ENCODE measurements at places on chromosomes 1 and 21.

DNA sequence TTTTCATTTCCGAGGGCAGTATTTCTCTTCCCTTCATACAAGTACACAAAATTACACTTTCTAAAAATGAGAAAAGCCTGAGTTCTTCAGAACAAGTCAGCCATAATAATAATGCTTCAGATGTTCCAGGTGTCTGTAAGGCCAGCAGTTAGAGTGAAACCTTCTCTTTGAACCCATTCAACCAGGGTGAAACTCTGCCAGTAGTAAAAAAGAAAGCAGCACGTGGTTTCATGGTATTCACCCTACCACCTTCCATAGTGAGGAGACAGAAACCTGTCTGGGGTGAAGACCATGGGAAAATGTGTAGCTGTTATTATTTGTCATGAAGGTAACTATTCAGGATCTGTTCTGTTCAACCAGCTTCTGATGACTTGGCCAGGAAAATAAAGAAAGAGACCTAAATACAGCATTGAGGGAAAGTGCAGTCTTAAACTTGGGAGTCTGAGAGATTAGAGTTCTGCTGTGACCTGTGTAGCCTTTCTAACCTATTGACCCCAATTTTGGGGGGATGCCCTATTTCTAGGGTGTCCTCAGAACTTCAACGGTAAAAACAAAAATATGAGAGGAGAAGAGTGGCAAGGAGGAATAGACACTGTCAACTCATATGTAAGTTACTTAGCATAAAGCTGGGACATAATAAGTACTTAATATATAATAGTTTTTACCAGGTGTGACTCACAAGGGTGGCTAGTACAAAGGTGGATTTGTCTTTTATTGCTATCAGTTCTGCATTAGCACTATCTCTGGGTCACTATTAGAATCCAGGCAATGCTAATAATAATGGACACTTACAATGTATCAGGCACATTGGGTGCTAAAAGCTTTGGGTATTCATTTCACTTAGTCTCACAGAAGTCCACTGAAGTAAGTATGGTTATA lies 70.0 kb upstream of the TNFSF4 start:
- no peak for DNase-seq

- DNase-seq = no peak
Observed at GRCh38 chr1:156406251-156406650, 37.2 kb downstream of the RHBG start.

DNA sequence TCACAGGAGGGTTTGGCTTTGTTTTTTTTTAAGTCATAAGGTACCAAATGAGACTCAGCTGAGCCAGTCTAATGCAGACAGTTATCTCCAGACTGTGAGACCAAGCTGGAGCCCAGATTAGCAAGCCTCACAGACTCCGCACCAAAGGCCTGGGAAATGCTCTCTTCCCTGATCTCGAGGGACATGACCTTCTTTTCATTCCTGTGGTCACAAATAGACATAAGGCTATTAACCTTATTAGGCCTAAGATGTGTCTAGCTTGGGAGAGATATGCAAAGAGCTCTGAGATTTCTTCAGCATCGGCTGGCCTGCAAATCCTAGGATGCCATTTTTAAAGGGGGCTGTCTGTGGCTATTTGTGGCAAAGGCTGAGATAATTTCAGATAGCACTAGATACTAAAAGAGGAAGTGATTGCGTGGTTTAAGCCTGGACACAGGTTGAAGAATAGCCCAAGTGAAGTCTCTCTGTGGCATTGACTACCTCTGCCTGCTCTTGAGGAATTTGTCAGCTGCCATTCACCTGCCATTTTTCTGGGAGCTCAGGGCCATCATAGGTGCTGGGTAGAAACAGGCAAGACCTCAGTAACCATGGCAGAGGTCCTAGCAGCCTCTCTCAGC lies 301.3 kb downstream of the SIPA1L2 start:
- no peak for DNase-seq

GRCh38 chr1:217453816-217454215 lies 177.1 kb downstream of the GPATCH2 start:
- no peak for DNase-seq

DNA sequence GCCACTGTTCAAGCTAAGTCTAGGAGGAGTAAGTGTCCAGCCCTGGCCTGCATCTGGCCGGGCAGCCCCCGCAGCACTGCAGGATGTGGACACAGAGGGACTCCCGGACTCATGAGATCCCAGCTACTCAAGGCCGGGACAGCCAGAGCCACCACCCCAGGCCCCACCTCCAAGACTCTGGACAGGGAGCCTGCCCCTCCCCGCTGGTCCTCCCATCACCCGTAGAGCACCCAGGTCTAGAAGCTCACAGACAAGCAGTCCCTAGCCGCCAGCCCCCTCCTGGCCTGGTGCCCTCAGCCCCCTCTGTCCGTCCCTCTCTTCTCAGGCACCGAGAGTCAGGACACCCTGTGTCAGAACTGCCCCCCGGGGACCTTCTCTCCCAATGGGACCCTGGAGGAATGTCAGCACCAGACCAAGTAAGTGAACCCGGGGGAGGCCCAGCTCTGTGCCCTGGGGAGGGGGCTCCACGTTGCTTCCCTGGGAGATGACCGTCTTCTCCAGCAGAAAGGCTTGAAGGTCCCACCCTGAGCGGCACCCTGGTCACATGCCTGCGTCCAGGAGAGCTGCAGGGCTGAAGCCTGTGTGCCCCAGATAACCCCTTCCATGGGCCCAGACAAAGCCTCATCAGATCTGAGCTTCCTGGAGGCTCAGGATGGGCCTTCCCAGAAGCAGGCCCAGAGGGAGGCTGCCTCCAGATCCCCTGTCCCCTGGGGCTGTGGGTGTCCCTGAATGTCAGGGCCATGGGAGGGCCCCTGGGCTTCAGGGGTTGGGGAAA lies 4.3 kb downstream of the TNFRSF14 start:
- DNase-seq = no peak

- DNase-seq = no peak
Observed at GRCh38 chr1:212186427-212187207, 98.6 kb upstream of the PPP2R5A start.

DNA sequence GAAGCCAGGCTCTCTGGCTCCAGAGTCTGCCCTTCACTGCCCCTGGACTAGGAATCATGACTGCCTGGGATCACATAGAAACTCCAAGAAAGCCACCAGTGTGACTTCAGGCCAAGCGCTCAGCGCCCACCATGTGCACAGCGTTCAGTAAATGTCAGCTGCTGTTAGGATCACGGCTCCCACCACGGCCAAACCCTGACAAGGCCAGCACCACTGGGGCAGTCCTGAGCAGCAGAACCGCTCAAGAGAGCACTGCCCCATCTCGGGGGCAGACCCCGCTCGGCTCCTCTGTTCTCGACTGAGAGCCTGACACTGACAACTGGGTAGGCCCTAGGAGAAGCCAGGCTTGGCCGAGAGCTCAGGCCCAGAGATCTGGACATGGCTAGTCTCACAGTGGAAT lies 10.0 kb downstream of the CAPZB start:
- no peak for DNase-seq

DNA sequence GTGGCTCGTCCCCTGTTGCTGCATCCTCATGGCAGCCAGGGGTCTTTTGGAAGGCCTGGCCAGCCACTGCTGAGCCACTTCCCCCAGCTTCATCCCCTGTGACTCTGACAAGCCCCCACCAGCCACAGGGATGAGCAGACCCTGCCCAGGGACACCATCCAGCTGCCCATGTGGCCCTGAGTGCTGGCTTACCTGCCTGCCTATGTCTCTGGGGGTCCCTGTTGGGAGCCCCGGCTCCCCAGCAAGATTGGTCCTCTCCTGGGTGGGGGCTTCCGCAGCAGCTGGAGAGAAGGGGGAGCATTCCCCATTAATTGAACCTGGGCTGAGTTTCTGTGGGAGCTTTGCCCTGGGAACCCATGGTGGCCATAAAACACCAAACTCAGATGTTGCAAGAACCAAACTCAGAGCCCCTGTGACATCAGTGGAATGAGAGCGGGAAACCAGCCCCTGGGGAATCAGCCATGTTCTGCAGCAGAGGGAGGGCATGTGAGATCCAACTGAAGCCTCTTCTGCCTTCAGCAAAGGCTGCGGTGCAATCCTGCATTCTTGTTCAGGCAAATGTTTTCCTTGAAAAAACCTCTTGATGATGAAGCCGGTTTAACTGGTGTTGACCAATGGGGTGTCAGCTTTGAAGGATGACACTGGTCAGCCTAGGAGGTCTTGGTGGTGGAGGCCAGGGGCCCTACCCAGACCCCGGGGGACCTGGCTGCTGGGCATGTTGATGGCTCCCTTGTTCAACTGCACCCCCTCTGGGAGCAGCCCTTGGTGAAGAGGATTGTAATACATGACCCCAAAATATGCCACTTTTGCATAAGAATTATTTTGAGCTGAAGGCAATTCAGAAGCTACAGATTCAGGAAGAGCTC lies 28.3 kb upstream of the COL18A1 start:
- peak; percentile 76 for DNase-seq

DNA sequence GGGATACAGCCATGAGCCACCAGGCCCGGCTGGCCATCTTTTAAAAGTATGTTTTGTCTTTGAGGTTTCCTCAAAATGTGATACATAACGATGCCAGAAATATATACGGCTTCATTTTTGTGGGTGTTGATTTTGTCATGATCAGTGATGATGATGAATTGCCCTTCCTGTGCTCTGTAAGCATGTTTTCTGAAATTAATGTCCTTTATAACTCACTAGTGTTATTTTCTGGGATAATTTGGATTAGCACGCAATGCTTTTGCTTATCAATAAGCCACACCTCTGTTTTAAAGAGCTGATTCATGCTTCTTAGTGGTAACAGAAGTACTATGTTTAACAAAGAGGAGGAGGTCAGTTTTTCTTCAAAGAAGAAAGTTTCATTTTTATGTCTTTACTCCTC lies 25.6 kb downstream of the PHACTR4 start:
- DNase-seq = no peak

GRCh38 chr21:26061437-26061836 lies 109.1 kb downstream of the APP start:
- no peak for DNase-seq

DNA sequence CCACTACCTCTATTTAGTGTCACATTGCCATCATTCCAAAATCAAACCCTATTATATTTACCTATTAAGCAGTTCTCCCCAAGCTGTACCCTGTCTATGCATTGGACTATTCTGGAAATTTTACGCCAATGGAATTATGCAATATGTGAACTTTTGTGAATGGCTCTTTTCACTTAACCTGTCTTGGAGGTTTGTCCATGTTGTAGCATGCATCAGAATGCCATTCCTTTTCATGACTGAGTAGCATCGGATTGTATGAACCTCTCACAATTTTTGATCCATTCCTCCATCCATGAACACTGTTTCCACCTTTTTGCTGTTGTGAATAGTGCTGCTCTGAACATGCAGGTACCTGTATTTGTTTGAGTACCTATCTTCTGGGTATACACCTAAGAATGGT lies 33.7 kb downstream of the FAM163A start:
- no peak for DNase-seq

GRCh38 chr1:201466492-201466891 lies 2.5 kb downstream of the PHLDA3 start:
- DNase-seq = no peak

GRCh38 chr1:6096243-6097116 lies 50.8 kb downstream of the KCNAB2 start:
- peak; percentile 74 for DNase-seq

DNA sequence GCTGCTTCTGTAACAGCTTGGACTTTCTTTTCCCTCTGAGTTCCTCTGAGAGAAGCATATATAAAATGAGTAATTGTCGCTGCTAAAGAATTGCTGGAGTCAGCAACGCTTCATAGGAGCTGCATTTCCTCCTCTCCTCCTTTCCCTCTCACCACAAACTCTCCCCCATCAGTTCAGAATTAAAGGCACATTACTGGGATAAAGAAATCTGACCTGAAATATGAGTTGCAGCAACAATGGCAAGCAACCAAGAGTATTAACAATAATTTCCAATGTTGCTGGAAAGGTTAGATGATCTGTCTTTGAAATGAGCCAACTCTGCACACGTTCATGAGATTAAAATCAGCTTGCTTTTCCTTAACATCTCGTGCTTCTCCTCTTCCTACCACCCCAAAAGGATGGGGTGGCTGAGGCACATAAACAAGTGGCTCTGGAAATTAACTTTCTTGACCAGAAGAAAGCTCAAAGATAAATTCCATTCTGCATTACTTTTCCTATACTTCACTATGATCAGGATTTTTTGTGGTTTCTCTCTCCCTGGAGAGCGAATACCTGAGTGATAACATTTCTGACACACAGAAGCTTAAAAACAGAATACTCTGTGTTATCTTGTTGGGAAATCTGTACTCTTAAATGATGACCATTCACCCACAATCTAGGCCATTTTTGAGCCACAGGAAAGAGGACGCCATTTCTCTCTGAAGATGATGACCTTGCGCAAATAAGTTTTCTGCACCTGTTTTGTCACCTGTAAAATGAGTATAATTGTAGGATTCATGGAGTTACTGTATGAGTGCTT lies 90.2 kb downstream of the TGFBR3 start:
- DNase-seq = no peak

DNA sequence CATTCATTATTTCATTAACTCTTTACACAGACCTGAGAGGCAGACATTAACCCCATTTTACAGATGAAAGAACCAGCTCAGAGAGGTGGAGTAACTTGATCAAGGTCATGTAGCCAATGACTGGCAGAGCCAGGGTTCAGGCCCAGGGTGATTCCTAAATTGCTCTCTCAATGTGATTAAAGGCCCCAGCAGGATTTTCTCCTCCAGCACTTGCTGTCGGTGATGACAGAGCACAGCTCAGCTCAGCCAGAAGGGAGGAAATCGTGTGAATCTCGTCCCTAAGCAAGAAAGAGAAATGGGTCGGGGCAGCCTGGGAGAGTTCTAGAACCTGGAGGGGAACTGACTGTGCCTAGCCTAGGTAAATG lies 19.5 kb upstream of the RNF19B start:
- no peak for DNase-seq

- peak; percentile 81 for DNase-seq
Observed at GRCh38 chr1:5991381-5992025, 722 bp downstream of the NPHP4 start.

- no peak for DNase-seq
Observed at GRCh38 chr1:197174818-197175217, 28.3 kb upstream of the ASPM start.

DNA sequence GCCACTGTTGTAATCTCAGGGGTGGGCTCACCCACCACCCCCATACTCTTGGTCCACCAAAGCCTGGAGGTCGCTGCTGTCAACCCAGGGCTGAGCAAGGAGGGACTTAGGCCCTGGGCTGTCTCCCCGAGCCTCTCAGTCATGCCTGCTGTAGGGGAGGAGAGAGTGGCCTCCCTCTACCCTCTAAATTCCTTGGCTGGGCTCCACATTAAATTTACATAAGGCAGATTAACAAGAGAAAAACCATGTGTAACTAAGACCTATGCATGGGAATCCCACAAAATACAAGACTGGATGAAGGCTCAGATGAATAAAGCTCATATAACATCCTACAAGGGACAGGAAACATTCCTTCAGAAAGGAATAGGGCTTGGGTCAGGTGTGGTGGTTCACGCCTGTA lies 1.8 kb upstream of the PIK3CD start:
- DNase-seq = no peak

DNA sequence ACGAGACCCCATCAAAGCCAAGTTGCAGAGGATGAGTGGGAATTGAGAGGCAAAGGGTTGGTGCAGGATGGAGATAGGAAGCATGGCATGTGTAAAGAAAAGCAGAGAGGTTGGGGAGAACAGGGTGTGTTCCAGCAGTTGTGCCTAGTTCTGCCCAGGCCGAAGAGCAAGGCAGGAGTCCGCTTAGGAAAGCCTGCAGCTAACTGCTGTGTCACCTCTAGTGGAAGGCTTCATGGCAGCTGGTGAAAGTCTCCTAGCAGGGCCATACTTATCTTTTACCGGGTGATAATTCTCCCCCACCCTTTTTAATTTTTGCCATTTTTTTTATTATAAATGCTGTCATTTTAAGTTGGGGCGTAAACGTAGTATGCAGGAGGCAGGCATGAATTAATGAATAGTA lies 93.6 kb downstream of the NFIA start:
- DNase-seq = no peak

- no peak for DNase-seq
Observed at GRCh38 chr1:93774707-93775106, 93.1 kb upstream of the BCAR3 start.

Measured in aorta (tissue), 5 donors.